Sigmoid colon (tissue), 7 donors: ENCODE measurements at places on chromosomes 7 and 10. TPM values are rescaled to one million over a fixed set of nuclear protein-coding genes. Genes with fewer than 3 reads are reported as not detected.

DNA sequence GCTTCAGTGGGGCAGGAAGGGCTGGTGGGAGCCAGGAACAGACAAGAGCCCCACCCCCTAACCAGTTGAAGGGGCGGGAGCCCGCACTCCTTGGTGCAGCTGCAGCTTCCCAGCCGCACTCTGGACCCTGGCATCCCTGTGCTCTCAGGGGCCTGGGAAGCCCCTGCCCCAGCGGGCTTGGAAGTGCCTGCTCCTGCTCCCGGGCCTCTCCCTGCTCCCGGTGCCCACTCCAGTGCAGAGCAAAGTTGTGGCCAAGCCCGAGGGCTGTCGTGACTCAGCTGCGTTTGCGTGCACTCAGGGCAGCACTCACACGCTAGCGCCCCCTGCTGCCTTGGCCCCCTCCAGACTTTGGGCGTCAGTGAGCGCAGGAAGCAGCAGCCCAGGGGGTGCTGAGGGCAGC lies 883.8 kb downstream of the LRMDA start:
- no peak for DNase-seq

CALHM3 gene
- total RNA-seq, result not detected

DNA sequence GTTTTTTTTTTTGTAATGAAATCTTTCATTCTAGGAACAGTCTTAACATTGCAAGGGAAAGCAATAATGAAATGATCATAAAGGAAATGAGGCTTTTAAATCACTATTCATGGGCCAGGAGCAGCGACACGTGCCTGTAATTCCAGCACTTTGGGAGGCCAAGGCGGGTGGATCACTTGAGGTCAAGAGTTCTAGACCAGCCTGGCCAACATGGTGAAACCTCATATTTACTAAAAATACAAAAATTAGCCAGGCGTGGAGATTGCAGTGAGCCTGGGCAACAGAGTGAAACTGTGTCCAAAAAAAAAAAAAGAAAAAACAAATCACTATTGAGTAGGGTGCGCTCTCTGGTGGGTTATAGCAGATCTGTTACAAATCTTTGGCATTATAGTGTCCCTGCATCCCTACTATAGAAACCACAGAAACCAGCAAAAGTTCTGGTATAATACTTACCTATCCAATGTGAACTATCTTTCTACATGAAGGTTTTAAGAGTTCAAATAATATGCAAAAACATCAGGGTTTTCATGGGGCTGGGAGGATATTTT lies 72.1 kb downstream of the GLI3 start:
- no peak for DNase-seq

DNA sequence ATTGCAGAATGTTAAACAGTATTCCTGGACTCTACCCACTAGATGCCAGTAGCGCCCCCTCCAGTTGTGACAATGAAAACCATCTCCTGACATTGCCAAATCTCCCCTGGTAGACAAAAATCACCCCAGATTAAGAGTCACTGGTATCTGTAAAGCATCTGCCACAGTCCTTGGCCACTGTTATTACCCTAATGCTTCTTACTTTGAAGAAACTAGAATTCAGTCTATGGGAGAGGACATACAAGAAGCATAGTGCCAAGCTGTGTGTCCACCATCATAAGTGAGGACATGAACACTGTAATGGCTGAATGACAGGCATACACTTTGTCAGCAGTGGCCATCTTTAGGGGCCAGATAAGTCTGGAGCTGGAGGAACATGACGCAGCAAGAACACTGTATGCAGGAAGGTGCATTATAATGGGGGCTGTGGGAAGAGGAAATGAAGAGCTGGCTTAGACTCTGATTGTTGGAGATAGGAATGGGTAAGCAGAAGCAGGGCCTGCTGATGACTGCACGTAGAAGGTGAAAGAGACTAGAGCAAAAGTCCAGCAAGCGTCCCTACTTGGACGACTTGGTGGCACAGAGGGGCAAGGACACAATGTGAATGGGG lies 32.5 kb downstream of the CBX3 start:
- DNase-seq, result no peak

VSTM2A gene
- total RNA-seq, result 2.6 TPM
